ENCODE measurements at places on chromosomes 5 and 9.

GRCh38 chr5:43785198-43785597, 182.2 kb downstream of the NNT start:
- no peak for DNase-seq

DNA sequence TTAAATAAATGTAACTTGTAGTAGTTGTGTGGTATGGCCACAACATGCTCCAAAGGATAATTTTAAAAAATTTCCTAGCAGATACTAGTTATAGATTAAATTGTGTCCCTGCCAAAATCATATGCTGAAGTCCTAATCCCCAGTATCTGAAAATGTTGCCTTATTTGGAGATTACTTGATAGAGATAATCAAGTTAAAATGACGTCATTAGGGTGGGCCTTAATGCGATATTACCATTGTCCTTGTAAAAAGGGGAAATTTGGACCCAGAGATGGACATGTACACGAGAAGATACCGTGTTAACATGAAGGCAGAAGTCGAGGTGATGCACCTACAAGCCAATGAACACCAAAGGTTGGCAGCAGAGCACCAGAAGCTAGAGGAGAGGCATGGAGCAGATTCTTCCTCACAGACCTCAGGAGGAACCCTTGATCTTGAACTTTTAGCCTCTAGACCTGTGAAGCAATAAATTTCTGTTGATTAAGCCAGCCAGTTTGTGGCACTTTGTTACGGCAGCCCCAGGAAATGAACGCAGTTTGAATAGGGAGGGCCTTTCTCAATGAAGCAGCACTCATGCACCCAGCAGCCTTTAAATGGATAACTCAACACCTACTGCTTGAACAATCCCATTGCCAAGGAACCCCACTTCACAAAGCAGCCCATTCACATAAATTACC, 148.9 kb downstream of the ARHGAP26 start:
- DNase-seq = no peak

DNA sequence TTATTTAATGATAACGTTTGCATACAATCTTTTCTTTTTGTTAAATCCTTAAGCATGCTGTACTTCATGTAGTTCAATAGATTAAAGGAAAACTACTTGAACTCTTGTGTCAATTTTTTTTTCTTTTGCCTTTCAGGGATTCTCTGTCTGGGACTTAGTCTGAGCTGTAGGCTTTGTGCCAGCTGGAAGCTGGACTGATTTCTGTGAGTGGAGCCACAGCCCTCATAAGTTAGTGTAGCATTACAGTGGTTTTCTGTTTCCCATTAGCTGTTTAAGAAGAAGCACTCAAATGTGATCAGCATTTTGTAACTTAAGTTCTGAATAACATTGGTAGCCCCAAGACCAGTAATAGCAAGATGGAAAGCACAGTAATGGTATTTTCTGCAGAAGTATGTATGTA, 330.6 kb upstream of the MEF2C start:
- no peak for DNase-seq

- DNase-seq = no peak
Observed at GRCh38 chr9:127447416-127448111, 3.6 kb downstream of the RPL12 start.
